ENCODE measurements at places on chromosomes 16 and 17.

DNA sequence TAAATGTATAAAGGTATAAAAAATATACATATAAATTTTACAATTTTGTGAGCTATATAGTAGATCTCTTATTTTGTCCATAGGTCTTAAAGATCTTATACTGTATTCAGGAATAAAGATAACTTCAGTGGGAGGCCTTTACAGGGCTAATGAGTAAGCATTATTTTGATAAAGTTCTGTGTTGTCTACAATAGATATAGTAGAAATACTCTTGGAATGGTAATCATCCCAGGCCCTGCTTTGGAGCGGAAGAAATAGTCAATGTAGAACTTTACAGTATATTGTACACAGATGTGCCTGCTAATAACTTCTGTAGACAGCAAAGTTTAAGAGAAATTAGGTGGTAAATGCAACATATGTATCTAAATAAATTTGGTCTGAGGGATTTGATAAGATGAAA is 42.6 kb downstream of the TENT4B start:
- no peak for DNase-seq

- no peak for DNase-seq
Measured at GRCh38 chr16:75627851-75628250, 4.8 kb upstream of the ADAT1 start.

DNA sequence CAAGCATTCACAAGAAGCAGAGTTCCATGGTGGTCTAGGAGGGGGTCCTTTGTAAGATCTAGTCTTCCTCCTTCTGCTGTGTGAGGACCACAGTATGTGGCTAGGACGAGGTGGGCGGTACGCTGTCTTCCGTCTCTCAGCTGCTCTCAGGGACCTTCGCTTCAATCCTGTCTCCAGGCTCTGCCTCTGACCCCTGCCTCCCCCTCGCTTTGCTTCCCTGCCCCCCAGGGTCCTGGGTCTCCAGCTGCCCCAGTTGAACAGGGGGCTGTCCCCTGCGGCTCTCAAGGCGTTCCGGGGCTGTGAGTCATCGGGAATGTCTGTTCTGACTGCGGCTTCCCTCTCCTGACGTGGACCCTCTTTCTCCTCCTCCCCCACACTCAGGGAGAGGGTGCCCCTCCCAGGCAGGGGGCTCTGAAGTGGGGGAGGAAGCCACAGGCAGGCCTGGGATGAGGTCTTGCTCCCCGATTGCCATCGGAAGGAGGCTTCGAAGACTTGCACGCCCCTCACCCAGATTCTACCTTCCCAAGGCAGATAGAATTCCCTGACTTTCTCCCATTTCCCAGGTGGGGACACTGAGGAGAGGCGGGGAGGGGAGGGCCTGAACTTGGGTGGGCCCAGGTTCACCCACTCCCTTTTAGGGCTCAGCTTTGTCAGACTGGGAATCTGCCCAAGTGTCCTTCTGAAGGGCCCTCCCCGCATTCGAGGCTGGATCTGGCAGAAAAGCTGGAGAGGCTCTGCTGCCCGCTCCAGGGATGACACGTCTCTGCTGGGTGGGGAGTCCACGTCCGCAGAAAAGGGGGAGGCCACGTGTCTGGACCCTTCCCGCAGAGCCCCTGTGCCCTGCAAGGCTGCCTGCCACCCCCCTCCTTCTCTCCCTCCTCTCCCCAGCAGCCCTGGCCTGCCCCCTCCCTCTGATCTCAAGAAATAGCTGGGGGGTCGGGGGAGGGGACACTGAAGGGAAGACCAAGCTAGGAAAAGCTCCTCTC is 9.1 kb upstream of the COL1A1 start:
- DNase-seq, result peak; percentile 78

- DNase-seq, result no peak
Measured at GRCh38 chr16:27450196-27450549, 48.2 kb downstream of the IL21R start.

GRCh38 chr17:55037828-55038227 is 69.3 kb downstream of the STXBP4 start:
- DNase-seq, result no peak

- DNase-seq, result no peak
Measured at GRCh38 chr16:26594666-26595065, 472.1 kb upstream of the C16orf82 start.

- DNase-seq, result no peak
Measured at GRCh38 chr17:49290690-49291359, 60.2 kb upstream of the PHOSPHO1 start.

DNA sequence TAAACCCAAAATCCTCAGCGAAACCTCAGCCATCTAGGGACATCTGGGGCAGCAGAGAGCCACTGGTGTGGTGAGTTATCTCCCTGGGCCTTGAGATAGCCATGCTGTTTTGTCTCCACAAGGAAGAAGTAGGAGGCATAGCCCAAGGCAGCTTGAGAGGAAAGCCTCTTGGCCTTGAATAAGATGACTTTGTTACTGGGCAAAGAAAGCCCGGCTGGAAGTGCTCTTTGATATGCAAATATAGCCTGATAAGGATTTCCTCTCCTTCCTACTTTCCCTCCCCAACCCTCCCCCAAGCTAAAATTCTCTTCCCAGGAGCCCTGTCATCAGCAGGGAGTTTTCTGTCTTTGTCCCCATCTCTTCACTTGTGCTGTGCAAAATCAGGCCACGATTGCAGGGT is 694.4 kb downstream of the MAF start:
- no peak for DNase-seq

GRCh38 chr17:66268247-66268927 is 34.0 kb upstream of the PRKCA start:
- DNase-seq, result no peak

GRCh38 chr16:74019612-74020011 is 277.0 kb upstream of the PSMD7 start:
- DNase-seq, result no peak

- DNase-seq, result no peak
Measured at GRCh38 chr16:73015612-73016487, 32.1 kb downstream of the ZFHX3 start.

GRCh38 chr16:72960101-72960500 is 87.8 kb downstream of the ZFHX3 start:
- no peak for DNase-seq

- no peak for DNase-seq
Measured at GRCh38 chr17:16001226-16001897, 1.7 kb downstream of the TTC19 start.

GRCh38 chr16:89099905-89100304 is 6.3 kb downstream of the ACSF3 start:
- DNase-seq, result no peak

DNA sequence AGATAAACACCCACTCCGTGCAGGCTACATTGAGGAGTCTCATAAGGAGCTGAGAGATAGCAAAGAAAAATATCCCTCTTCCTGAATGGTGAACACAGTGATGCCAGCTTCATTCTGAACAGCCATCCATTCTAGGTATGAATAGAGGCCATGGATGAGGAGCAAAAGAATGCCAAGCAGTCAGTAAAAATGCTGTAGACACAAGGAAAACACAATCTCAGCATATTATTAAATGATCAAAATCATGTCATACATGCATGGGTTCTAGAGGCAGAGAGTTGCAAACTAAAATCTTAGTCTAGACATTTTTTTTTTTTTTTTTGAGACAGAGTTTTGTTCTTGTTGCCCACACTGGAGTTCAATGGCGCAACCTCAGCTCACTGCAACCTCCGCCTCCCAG is 313.0 kb downstream of the SOX9 start:
- no peak for DNase-seq

GRCh38 chr17:59829217-59830006 is 63.3 kb downstream of the TUBD1 start:
- DNase-seq, result no peak

GRCh38 chr16:11610121-11610505 is 23.4 kb upstream of the LITAF start:
- no peak for DNase-seq

- no peak for DNase-seq
Measured at GRCh38 chr17:44738214-44738906, 20.4 kb upstream of the ADAM11 start.
